ENCODE measurements at places on chromosomes 12 and 14.
A peak's percentile ranks its signal among the peaks of the same experiment; 100 is the strongest.

- no peak for DNase-seq
Measured at GRCh38 chr12:76421046-76421445, 72.8 kb upstream of the BBS10 start.

DNA sequence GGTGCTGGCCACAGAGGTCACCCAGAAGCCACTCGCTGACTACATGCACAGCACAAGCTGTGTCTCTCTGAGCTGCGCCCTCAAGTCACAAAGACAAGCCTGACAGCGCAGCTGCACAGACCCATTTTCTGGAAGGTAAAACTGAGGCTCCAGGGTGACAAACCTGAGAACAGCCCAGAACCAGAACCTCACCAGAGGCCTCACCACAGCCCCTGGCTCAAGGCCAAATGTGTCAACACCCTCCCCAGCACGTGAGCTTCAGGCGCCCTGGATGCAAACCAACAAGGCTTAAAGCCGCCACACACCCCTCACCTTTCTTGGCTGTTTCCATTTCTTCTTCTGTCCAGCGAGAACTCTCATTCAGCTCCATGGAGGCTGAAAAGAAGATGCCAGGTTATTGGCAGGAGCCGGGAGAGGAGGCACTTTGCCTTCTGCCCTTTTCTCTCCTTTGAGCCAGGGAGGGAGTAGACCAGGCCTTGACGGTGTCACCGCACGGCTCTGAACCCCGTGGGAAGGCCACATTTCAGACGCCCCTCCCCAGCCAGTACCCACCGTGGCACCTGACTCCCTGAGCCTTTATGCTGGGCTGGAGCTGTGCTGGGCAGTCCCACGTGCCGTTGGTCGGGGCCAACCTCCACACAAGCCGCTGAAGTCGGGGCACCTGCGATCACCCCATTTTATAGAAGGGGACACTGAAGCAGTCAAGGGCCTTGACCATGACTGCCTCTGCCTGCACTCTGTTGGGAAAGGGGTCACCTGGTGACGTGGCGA, 103.1 kb downstream of the RFLNA start:
- peak; percentile 42 for DNase-seq

GRCh38 chr12:18703911-18704310, 33.9 kb downstream of the PLCZ1 start:
- DNase-seq, result no peak

GRCh38 chr14:32350020-32350419, 20.9 kb downstream of the AKAP6 start:
- no peak for DNase-seq

- no peak for DNase-seq
Measured at GRCh38 chr14:96072076-96072475, 32.9 kb downstream of the C14orf132 start.

GRCh38 chr14:34843011-34843554, 32.1 kb downstream of the BAZ1A start:
- DNase-seq, result no peak

GRCh38 chr12:101647711-101648110, 49.7 kb upstream of the CHPT1 start:
- DNase-seq, result no peak

GRCh38 chr14:70955543-70956480, 48.6 kb downstream of the PCNX1 start:
- no peak for DNase-seq

GRCh38 chr14:24085215-24085614, 8.9 kb upstream of the PCK2 start:
- DNase-seq, result no peak

- DNase-seq, result no peak
Measured at GRCh38 chr12:125996443-125996842, 931.2 kb downstream of the AACS start.

- DNase-seq, result no peak
Measured at GRCh38 chr14:94394025-94394493, 5.7 kb upstream of the SERPINA1 start.

- no peak for DNase-seq
Measured at GRCh38 chr12:31964280-31964679, 5.1 kb downstream of the RESF1 start.

DNA sequence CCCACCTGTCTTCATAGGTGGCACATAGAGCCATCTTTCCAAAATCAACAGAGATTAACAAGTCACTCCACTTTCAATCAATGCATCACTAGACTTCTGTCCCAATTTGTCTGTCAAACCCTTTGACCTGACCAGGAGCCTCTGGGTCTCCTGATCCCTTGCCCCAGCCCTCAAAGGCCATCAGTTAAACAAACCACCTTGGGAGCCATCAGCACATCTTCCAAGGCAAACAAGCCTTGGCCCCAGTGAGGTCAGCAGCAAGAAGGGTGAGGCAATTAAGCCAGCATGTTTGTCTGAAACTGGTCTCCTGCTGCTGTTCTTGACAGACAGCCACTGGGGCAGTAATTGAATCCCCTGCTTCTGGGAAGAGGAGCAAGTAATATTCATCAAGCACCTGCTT, 742.8 kb upstream of the TBX3 start:
- no peak for DNase-seq

GRCh38 chr12:103469719-103470118, 26.0 kb downstream of the C12orf42 start:
- no peak for DNase-seq

GRCh38 chr12:44780221-44780790, 95.8 kb downstream of the NELL2 start:
- DNase-seq, result no peak

- DNase-seq, result no peak
Measured at GRCh38 chr14:93732524-93732923, 55.8 kb downstream of the PRIMA1 start.

All from NCI-H2081 (cell line).